ENCODE measurements at places on chromosomes 2 and 18.

DNA sequence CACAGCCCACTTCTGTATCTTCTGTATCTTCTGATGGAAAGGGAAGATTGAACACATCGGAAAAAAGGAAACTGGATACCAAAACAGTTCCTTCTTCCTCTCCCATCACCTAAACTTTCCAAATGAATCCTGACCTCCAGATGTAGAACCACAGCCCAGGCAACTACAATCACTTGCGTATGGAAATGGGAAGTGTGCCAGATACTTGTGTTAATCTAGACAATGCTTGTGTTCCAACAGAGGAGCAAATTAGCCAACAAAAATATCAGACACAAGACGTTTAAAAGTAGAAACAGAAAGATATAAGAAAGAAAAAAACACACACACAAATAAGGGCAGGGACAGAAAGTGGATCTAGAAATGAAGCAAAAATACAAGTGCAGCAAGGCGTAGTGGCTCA lies 31.4 kb upstream of the DUSP2 start:
- no peak for DNase-seq

- DNase-seq, result no peak
Observed at GRCh38 chr2:40123746-40124145, 328.1 kb downstream of the SLC8A1 start.

DNA sequence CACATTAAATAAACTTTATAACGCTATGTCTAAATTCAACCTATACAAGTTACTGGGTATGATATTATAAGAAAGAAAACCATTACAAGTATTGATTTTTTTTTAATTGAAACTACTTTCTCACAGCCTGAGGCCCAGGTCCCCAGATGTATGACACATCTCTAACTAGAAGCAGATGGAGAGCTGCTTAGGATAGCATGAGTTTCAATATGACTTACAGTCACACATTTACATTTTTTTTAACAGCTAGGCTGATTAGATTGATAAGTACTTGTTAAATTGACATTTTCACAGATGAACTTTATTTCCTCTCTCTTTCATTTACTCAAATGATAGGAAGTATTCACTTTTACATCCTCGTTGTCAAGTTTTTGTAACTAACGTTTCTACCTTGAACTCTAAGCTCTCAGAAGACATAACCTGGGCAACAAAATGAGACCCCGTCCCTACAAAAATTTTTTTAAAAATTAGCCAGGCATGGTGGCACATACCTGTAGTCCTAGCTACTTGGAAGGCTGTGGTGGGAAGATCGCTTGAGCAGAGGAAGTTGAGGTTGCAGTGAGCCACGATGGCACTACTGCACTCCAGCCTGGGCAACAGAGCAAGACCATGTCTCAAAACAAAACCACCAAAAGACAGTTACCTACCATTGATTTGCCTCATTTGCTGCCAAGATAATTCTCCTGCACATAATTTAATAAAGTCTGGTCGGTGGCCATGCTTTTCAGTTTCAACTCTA lies 52.4 kb downstream of the STK39 start:
- no peak for DNase-seq

GRCh38 chr2:232815569-232815968 lies 39.2 kb upstream of the KCNJ13 start:
- DNase-seq, result no peak

- no peak for DNase-seq
Observed at GRCh38 chr2:233288663-233289062, 19.0 kb upstream of the SAG start.

- no peak for DNase-seq
Observed at GRCh38 chr2:15348045-15348444, 213.1 kb downstream of the NBAS start.

DNA sequence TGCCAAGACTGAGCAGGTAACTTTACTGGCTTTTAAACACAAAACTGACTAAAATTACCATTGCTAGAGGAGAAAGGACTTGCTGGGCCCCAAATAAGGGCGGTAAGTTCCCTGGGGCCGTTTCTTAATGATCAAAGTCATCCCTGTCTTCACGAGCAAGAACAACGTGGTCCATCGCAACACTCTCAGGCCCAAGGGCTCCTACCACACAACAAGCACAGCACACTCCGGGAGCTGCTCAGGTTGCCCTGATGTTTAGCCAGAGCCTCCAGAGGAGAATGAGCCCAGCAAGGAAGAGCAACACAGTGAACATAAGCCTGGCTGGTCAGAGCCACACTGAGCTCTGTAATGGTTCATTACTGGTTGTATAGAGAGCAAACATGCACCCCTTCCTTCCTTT lies 102.7 kb downstream of the DYNC1I2 start:
- no peak for DNase-seq

DNA sequence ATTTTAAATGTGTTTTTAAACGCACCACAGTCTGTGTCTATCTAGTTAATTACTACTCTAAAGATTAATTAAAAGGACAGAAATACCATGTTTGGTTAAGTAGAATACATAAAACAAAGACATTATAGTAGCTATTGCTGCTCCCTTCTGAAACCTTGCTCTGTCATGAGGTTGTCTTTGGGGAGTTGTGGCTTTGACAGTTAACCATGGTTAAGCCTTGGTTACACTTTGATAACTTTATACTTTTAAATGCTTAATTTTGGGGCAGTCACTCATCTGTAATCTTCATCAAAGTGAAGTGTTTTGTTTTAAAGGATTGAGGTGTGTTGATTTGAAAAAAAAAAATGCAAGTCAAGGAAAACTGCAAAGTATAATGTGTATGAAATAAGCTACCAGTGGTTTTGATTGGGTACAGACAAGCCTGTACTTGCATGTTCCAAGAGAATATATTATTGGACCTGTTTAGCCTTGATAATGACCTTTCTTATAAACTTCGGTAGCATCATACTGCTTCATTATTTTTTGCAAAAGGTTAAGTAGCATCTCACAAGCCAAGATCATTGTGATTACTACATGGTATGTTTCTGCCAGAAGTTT lies 29.8 kb upstream of the TBR1 start:
- no peak for DNase-seq

GRCh38 chr2:229141424-229142025 lies 129.6 kb downstream of the PID1 start:
- no peak for DNase-seq

- DNase-seq, result no peak
Observed at GRCh38 chr2:86235196-86235980, 36.1 kb downstream of the MRPL35 start.

DNA sequence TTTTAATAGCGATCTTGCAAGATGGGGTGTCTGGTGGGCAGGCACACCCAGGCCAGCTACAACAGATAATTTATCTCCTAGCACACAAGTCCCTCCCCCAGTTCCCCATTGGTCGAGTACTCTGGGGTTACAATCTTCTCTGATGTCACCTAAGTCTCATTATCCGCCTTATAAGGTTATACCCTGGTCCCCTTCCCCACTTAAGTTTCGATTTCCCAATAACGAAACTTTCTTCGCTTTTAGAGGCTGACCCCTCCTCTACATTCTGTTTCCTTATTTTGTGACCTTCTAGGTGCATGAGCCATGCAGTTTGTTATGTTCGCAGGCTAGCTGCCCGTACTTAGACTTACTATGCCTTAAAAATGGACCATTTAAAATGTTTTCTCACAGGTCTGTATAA lies 180.1 kb downstream of the CAPN13 start:
- DNase-seq, result no peak

DNA sequence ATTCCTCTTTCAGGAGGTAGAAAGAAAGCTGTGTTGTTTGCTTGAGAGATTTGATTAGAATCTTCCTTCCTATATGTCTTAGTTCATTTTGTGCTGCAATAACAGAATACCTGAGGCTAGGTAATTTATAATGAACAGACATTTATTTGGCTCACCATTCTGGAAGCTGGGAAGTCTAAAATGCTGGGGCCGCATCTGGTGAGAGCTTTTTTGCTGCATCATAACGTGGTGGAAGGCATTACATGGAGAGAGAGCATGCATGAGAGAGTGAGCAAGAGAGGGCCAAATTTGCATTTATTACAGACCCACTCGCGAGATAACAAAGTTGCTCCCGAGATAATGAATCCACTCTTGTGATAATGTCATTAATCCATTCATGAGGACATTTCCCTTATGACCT lies 34.4 kb downstream of the APLF start:
- DNase-seq, result no peak

DNA sequence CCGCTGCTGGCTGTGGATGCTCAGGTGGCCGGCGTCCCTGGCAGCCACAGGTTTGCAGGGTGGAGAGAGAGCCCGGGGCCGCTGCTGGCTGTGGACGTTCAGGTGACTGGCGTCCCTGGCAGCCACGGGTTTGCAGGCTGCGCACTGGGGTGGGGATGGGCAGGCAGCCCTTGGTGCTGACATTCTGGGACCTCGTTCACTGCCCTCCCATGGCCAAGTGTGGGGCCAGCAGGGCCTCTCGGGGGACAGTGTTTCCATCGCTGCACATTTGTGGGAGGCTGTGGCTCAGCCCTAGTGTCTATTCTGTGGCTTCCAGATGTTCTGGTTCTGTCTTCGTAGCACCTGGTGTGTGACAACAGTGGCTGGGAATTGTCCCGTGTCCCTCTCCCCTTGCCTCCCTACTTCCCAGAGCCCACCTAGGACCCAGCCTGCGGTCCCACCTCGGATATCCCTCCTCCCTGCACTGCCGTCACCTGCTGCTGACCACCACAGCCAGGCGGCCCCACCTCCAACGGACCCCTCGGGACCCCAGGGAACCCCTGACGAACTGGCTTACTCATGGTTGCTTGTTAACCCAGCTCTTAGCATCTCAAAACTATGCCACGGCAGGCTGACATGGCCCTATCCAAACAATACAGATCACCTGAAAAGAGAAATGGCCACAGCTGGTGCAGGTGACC lies 915 bp downstream of the CROCC2 start:
- DNase-seq, result no peak

DNA sequence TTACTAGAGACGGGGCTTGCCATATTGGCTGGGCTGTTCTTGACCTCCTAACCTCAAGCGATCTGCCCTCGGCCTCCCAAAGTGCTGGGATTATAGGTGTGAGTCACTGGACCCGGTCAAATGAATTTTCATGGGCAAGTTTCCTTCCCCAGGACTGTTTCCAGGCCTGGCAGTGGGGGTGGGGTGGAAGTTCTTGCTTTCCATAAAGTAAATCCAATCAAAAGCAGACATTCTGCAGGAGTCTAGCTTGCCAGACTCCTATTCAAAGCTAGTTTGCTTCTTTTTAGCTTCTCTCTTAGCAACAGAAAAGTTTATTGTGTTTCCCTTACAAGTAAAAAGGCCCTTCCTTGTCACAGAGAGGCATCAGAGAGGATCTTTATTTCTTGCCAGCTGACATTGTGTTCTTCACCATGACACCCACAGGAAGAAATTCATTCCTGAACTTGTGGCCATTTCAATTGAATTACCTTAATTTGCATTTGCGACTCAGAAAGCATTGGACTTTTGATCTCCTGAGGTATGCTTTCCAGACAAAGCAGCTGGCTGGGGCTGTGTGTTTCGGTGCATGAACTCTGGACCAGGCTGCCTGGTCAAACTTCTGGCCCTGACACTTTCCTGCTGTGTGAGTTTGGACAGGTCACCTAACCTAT lies 37.9 kb downstream of the LYPD1 start:
- DNase-seq, result no peak

- no peak for DNase-seq
Observed at GRCh38 chr2:167581961-167582574, 665.3 kb downstream of the STK39 start.

GRCh38 chr2:203534621-203535077 lies 452 bp downstream of the RAPH1 start:
- DNase-seq, result no peak

- no peak for DNase-seq
Observed at GRCh38 chr2:88450925-88451810, 1.3 kb downstream of the FOXI3 start.

DNA sequence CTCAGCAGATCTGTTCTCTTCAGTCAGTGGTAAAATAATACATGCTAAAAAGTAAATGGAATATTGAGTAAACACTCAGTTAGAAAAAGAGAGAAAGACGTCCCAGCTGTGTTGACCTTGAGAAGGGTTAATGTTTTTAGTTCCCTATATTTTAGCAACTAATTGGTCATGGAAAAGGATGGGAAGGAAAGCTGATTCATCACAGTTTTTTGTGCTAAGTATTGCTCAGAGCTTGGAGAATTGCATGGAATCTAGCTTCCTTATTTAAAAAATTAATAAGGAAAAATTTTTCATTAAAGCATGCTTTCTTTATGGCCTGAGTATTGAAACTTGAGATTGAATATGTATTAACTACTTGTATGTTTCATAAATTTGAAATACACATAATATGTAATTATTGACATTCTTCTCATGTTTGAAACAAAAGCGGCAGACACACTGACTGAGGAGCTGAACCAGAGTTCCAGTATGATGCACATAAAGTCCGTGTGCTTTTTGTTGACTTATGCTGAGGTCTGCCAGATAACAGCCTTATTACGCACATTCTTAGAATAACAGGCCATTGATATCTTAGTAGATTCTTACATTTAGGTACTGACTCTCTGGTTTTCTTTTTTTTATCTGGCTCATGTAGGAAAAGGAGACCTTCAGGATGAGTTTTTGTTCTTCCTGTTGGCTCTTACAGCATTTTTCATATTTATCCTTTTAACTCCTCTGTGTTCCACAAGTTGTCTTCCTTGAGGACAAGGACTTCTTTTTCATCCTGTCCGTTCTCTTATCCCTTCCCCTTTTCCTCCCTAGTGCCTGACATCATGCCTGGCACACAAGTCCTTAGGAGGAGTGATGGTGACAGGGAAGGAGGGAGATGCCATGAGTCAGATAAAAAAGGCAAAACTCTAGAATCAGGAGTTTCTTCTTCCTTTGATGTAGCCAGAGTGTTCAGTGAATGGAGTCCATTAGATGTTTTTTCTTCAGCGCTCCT lies 194.1 kb downstream of the PTPRM start:
- DNase-seq, result peak; percentile 21

- DNase-seq, result no peak
Observed at GRCh38 chr2:69693775-69694450, 48.0 kb upstream of the ANXA4 start.

- no peak for DNase-seq
Observed at GRCh38 chr2:204950695-204951346, 405.5 kb downstream of the PARD3B start.

DNA sequence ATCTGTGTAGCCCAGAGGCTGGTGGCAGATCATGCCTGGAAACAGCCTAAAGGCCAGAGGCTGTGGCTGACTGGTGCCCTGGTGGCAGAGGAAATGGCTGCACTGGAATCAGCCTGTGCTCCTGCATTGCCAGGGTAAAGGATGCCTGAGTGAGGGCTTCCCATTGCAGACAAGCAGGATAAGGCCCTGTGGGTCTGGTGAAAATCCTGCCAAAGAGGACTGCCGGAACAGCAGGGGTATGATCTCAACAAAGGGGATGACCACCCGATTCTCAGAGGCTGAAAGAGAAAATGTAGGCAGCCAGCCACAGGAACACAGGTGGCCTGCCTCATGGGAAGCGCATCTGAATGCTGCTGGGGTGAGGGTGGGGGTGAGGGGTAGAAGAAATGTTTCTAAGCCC lies 48.2 kb downstream of the FBXO48 start:
- no peak for DNase-seq
